Activated T-cell treated with anti-CD3 and anti-CD28 coated beads, Interleukin-2, amount 50 U/mL, for 72 hours (primary cell): ENCODE measurements at places on chromosomes 16 and 17. TPM values are rescaled to one million over a fixed set of nuclear protein-coding genes. Genes with fewer than 3 reads are reported as not detected.

The KRTAP2-3 gene
- total RNA-seq, result not detected

DNA sequence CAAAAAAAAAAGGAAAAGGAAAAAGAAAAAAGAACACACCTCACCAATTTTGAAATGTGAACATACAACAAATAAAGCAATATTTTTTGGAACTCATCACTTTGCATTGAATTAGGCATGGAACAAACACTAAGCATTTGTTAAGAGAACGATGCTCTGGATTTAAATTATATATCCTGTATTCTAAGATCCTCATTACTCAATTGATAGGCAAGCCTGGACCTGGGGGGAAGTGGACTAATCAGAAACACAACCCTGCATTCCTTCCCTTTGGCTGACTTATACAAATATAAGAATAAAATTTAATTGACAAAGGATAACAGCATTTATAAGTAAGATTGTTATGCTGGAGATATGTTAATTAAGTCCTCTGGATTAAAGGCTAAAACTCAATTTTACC is 2.2 kb downstream of the GJC1 start:
- no peak overlapping the region for H3K4me3 ChIP-seq
- no peak overlapping the region for H3K27ac ChIP-seq
- peaks cover 11% of the 10 kb centered on the region for H3K4me1 ChIP-seq
- peaks cover 40% of the 10 kb centered on the region for H3K27me3 ChIP-seq

- H3K36me3 ChIP-seq, result no peaks in the 10 kb centered on the region
- peaks cover 6% of the 10 kb centered on the region for H3K4me1 ChIP-seq
- DNase-seq, result no peak
- H3K4me3 ChIP-seq, result no peak overlapping the region
- no peak overlapping the region for H3K27ac ChIP-seq
- peaks cover 11% of the 10 kb centered on the region for H3K27me3 ChIP-seq
These were observed 12.7 kb upstream of the SPECC1 start for GRCh38 chr17:19996502-19996901.

GRCh38 chr17:55394357-55395021 is 27.1 kb downstream of the MMD start:
- DNase-seq, result no peak
- H3K4me1 ChIP-seq, result peaks cover 5% of the 10 kb centered on the region
- H3K27me3 ChIP-seq, result no peaks in the 10 kb centered on the region
- no peak overlapping the region for H3K4me3 ChIP-seq
- peak overlapping the region; percentile 36 for H3K27ac ChIP-seq

DNA sequence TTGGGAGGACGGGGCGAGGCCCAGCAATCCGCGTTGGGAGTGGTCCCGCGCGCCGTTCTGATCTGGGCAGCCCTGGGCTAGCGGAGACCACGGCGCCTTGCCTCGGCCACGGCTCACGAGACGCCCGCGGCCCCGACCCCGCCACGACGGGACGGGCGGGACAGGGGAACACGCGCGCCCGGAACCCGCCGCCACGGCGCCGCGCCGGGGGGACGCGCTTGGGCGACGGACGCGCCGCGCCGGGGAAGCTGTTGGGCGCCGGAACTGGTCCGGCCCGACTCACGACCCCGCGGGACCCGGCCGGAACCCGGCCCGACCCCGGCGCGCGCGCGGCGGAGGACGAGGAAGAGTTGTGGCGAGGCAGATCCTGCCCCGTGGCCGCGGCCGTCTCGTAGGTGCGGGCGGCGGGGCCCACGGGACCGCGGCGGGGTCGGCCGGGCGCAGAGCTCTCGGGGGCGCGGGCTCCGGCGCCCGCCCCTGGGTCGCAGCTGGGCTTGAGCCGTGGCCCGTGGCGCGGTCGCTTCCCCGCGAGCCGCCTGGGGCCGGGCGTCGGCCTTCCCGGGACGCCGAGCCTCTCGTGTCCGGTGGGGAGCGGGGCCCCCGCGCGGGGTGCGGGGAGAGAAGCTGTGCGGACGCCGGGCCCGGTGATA is at the start of gene ACSF3:
Gene ACSF3 (plus strand): TSS at position 251 of the 650 bp plus-strand sequence. CDS start 6,830 bp downstream, outside the sequence.
- peak within 1 kb of the TSS; percentile 83 for H3K27ac ChIP-seq
- peak; percentile 72 for DNase-seq

The TLCD2 gene
- 1.8 TPM for total RNA-seq

DNA sequence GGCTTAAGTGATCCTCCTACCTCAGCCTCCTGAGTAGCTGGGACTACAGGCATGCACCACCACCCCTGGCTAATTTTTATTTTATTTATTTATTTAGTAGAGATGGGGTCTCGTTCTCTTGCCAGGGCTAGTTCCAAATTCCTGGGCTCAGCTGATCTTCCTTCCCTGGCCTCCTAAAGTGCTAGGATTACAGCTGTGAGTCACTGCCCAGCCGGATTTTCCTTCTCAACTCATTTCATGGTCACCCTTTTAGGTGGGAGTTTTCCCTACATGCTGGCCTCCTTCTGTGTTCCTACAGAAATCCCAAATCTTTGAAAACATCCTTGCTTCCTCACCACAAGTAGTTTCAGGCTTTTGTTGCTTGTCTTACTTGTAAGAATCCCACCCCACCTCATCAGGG is 102.1 kb upstream of the SIAH1 start:
- peaks cover 25% of the 10 kb centered on the region for H3K27me3 ChIP-seq
- peaks cover 2% of the 10 kb centered on the region for H3K36me3 ChIP-seq
- no peak overlapping the region for H3K27ac ChIP-seq
- no peaks in the 10 kb centered on the region for H3K4me1 ChIP-seq

The ITGAD gene
- total RNA-seq, result 0.05 TPM

GRCh38 chr17:50440172-50440837 is 14.3 kb downstream of the ACSF2 start:
- DNase-seq, result no peak
- H3K36me3 ChIP-seq, result no peaks in the 10 kb centered on the region
- H3K27me3 ChIP-seq, result no peaks in the 10 kb centered on the region
- H3K4me3 ChIP-seq, result no peak overlapping the region
- no peaks in the 10 kb centered on the region for H3K4me1 ChIP-seq
- H3K27ac ChIP-seq, result no peak overlapping the region

The TP53TG3C gene
- not detected for total RNA-seq

The SLC35G6 gene
- total RNA-seq, result 0.25 TPM

GRCh38 chr17:17044846-17045561 is 2.7 kb downstream of the MPRIP start:
- H3K27me3 ChIP-seq, result no peaks in the 10 kb centered on the region
- no peaks in the 10 kb centered on the region for H3K36me3 ChIP-seq
- H3K4me3 ChIP-seq, result peak overlapping the region; percentile 97
- DNase-seq, result no peak
- peak overlapping the region; percentile 54 for H3K27ac ChIP-seq
- peaks cover 63% of the 10 kb centered on the region for H3K4me1 ChIP-seq

The KRT33A gene
- total RNA-seq, result not detected

DNA sequence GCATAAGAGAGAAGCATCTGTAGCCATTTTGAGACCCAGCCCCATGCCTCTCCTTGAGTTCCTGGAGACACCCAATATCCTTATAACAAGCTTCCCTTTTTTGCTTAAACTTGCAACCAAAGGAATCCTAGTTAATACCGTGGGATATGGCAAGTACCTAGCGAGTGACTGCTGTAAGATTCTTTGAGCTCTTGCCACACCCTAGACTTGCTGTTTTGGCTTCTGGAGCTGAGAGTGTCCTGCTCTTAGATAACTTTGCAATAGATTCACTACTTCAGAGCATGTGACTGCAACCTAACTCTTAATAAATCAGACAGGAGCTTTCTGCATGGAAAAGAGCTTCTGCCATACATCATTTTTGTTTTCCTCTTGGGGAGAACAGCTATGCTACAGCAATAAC is 58.3 kb downstream of the AKAP1 start:
- no peaks in the 10 kb centered on the region for H3K4me1 ChIP-seq
- H3K4me3 ChIP-seq, result no peak overlapping the region
- peaks cover 2% of the 10 kb centered on the region for H3K36me3 ChIP-seq
- H3K27me3 ChIP-seq, result peaks cover 5% of the 10 kb centered on the region
- no peak overlapping the region for H3K27ac ChIP-seq
- no peak for DNase-seq

DNA sequence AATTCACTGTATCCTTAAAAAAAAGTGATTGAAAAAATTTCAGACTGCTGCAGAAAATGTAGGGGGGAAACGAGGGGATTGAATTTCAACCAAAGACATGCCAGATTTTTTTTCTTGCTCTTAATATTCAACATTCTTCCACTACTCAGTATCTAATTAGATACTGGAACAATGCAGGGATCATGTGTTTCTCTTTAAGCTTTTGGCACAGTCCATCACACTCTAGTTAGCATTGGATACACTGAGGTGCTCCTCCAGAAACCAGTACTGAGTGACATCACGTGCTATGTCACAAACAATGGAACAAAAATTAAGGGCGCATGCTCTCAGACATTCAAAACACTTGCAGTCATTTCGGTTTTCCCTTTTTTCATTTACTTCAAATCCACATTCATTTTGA is 298.6 kb upstream of the PSMD7 start:
- H3K27ac ChIP-seq, result no peak overlapping the region
- no peaks in the 10 kb centered on the region for H3K27me3 ChIP-seq
- H3K4me3 ChIP-seq, result no peak overlapping the region
- no peaks in the 10 kb centered on the region for H3K4me1 ChIP-seq
- DNase-seq, result no peak
- no peaks in the 10 kb centered on the region for H3K36me3 ChIP-seq

GRCh38 chr17:67111327-67111726 is 67.0 kb downstream of the CACNG1 start:
- H3K36me3 ChIP-seq, result peaks cover 42% of the 10 kb centered on the region
- no peak overlapping the region for H3K4me3 ChIP-seq
- DNase-seq, result no peak

DNA sequence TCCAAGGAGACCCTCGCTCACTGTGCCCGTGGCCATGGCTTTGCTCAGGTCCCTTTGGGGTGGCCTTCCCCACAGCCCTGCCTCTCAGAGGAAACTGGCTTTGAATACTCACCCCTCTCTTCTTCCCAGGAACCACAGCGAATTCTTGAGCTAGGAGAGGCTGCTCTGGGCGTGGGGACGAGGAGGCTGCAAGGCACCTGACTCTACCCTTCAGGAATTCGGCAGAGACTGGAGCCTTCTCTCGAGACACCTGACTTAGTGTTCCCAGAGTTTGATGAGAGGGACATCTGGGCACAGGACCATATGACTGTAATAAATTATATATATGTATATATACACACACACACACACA is 6.2 kb downstream of the LLGL2 start:
- peaks cover 25% of the 10 kb centered on the region for H3K4me1 ChIP-seq
- H3K27ac ChIP-seq, result no peak overlapping the region
- DNase-seq, result no peak
- no peaks in the 10 kb centered on the region for H3K27me3 ChIP-seq
- H3K36me3 ChIP-seq, result no peaks in the 10 kb centered on the region
- no peak overlapping the region for H3K4me3 ChIP-seq

DNA sequence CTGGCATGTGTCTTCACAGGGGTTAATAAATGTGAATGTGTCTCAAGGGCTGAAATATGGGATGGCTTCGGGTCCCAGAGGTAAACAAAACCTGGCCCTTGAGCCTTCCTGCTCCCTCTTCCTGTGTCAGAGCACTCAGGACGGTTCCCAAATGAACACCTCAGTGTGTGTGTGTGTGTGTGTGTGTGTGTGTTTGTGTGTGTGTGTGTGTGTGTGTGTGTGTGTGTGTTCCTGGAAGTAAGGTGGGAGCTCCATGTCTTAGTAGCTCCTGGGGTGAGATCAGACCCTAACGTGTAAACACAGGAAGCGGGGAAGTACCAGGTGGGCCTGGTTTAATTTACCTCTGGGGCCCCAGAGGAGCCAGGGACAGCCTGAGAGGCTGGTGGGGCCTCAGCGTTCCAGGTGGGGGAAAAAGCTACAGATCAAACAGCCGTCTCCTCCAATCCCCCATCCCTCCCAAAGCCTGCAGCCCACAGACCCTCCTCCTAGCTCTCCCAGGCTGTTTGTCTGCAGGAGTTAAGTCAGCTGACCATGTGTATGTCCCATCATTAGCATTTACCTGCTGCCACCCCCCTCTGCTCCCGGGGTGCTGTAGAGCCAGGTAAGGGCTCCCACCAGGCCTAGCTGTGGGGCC is 6.1 kb downstream of the KIF19 start:
- no peak for DNase-seq
- no peak overlapping the region for H3K27ac ChIP-seq
- peaks cover 5% of the 10 kb centered on the region for H3K27me3 ChIP-seq
- H3K4me1 ChIP-seq, result no peaks in the 10 kb centered on the region

The PRCD gene
- total RNA-seq, result 1.5 TPM

DNA sequence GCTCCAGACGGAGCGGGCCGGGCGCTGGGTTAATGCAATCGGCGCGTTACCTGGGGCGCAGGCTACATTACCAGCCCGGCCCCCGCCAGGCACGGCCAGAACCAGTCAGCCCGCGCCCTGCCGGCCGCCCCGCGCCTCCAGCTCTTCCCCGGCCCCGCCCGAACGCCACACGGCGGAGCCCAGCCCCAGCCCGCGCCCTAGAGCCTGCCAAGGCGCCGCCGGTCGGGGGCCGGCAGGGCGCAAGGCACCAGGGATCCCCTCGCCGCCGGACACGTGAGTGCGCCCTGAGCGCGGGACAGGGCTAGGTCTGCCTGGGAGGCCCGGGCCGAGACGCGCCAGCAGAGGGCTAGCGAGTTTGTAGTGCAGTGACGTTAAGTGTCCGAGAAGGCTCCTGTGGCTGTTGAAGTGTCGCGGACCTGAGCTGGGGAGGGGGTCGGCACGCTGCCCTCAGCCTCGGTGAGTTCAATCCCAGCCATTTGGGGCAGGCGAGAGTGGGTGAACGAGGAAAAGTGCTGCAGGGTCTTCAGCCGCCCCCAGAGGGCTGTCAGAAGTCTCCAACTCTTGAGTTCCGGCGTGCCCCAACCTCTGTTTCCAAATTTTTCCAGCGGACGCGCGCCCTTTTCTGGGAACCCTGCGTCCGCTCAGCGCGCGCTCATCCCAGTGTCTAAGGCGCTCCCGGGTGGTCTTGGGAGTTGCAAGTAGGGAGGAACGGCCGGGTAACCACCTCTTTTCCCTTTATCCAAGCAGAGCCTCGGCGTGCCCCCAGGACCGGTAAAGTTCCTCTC is at the start of gene SLC6A2:
Gene SLC6A2 (plus strand): TSS at position 92 of the 785 bp plus-strand sequence. CDS start 707 bp downstream, outside the sequence.
- no peak within 1 kb of the TSS for H3K27ac ChIP-seq
- peaks cover 8% of the 10 kb centered on the region for H3K27me3 ChIP-seq
- H3K4me3 ChIP-seq, result no peak within 1 kb of the TSS
- H3K4me1 ChIP-seq, result no peaks in the 10 kb centered on the region
- DNase-seq, result no peak
- H3K36me3 ChIP-seq, result no peaks in the 10 kb centered on the region

GRCh38 chr16:79610771-79611170 is 10.2 kb upstream of the MAF start:
- H3K4me1 ChIP-seq, result peaks cover 19% of the 10 kb centered on the region
- no peak overlapping the region for H3K4me3 ChIP-seq
- H3K36me3 ChIP-seq, result no peaks in the 10 kb centered on the region
- H3K27me3 ChIP-seq, result peaks cover 38% of the 10 kb centered on the region

The NRN1L gene
- 0.60 TPM for total RNA-seq

The TOX3 gene
- total RNA-seq, result not detected

GRCh38 chr17:73820686-73821448 is 176.6 kb upstream of the SDK2 start:
- H3K27me3 ChIP-seq, result no peaks in the 10 kb centered on the region
- H3K36me3 ChIP-seq, result no peaks in the 10 kb centered on the region
- DNase-seq, result no peak

DNA sequence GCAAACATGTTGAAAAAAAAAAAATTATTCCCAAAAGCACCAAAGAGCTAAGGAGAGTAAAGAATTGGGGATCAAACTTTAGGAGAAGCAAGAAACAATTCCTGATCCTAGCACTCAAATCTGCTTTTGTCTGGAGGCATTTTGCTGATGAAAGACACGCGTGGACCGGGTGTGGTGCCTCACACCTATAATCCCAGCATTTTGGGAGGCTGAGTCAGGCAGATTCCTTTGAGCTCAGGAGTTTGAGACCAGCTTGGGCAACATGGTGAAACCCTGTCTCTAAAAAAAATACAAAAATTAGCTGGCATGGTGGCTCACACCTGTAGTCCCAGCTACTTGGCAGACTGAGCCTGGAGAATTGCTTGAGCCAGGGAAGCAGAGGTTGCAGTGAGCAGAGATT is 35.4 kb downstream of the ZFP90 start:
- no peak for DNase-seq
- H3K4me1 ChIP-seq, result no peaks in the 10 kb centered on the region
- no peaks in the 10 kb centered on the region for H3K27me3 ChIP-seq
- no peak overlapping the region for H3K4me3 ChIP-seq
- H3K27ac ChIP-seq, result no peak overlapping the region
